ENCODE measurements at places on chromosomes 4 and X. TPM values are rescaled to one million over a fixed set of nuclear protein-coding genes. Genes with fewer than 3 reads are reported as not detected.

DNA sequence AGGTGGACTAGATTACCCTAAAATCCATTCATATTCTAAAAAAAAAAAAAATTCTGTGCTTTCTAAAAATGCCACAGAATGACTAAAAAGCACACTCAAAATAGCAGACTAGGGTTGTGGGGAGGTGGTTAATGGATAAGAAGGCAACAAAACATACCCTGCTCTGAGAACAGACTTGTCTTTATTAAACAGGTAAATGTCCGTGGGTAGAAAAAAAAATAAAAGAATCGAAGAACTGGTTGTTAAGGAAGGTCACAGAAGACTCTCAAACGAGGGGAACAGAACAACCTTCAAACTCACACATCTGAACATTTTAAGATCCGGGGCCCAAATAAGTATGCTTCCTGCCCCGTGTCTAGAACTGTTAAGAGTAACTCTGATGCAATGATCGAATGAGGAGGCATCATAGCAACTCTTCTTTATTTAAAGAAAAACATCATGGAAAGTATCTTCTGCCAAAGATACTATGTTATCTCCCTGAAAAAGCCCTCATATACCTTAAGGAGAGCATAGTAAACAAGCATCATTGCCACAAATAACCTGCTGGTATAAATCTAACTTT lies 68.4 kb downstream of the ELF2 start:
- DNase-seq, result no peak
- no peak overlapping the region for H3K4me3 ChIP-seq
- no peaks in the 10 kb centered on the region for H3K36me3 ChIP-seq
- H3K27ac ChIP-seq, result no peak overlapping the region
- no peaks in the 10 kb centered on the region for H3K27me3 ChIP-seq

DNA sequence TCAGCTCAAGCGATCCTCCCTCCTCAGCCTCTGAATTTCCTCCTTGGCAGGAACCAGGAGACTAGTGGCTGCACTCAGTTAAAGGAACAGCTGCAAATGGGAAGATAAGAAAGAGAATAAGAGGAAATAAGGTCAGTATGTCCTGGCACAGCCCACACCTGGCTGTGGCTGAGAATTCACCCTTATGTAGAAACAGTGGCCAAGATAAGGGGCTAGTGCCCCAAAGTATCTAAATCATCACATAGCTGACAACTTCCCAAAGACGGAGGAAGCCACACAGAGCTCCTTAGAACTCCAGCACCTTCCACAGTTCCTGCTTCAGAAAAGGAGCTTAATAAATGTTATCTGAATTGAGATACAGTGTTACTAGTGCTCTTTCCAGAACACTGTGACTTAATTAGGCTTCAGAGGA lies 2.3 kb upstream of the CHIC2 start:
- H3K4me1 ChIP-seq, result peaks cover 15% of the 10 kb centered on the region
- H3K27ac ChIP-seq, result no peak overlapping the region
- H3K36me3 ChIP-seq, result no peaks in the 10 kb centered on the region

DNA sequence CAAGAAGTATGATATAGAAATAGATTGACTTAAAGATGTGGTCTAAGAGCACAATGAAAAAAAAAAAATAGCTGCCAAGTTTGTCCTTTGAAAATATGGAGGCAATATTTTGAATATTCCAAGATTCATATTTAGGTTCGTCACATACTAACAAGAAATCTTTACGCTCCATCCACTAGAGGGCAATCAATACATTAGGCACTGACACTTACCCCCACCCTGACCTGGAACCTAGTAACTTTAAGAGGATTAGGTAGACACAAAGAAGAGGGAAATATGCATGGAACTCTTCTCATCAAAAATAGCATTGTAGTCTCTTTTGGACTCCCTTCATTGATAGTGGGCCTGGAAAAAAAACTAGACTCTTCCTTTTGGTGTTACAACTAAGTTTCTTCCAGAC lies 1108.1 kb downstream of the PCDH19 start:
- no peaks in the 10 kb centered on the region for H3K4me1 ChIP-seq
- no peak overlapping the region for H3K27ac ChIP-seq
- DNase-seq, result no peak
- no peak overlapping the region for H3K4me3 ChIP-seq

Gene CT47B1
- total RNA-seq, result not detected

Gene CLGN
- 5.4 TPM for total RNA-seq

Gene TLR10
- 0.05 TPM for total RNA-seq
